ENCODE measurements at places on chromosomes 6 and 20.

DNA sequence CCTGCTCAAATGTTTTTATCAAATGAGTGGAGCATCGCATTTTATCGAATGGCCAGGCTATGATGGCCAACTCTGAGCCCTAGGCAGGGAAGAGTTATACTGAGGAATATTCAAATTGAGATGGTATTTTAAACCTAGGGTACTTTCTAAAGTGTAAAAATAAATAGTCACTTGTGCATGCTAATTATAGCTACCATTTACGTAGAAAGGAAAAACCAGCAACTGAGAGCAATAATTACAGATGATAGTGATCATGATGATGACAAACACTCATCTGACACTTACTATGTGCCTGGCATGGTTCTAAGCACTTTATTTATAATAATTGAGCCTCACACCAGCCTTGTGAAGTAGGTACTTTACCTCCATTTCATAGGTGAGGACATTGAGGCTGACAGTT lies 455.7 kb downstream of the CD83 start:
- DNase-seq = no peak

GRCh38 chr6:147453361-147453760 lies 55.1 kb upstream of the SAMD5 start:
- no peak for DNase-seq

DNA sequence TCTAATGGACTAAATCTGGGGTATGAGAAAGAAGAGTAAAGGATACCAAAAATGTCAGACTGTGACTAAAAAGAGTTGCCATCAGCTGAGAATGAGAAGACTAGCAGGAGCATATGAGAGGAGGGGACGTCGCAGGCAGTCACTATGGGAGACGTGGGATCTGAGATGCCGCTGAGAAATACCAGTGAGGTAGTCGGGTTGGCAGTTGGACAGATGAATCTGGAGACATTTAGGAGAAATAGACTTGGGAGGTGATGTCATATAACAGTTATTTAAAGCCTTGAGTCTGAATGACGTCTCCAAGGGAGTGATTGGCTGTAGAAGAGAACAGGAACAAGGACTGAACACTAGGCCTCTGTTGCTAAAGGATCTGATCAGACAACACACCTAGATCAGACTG lies 51.5 kb upstream of the TRIM26 start:
- no peak for DNase-seq

DNA sequence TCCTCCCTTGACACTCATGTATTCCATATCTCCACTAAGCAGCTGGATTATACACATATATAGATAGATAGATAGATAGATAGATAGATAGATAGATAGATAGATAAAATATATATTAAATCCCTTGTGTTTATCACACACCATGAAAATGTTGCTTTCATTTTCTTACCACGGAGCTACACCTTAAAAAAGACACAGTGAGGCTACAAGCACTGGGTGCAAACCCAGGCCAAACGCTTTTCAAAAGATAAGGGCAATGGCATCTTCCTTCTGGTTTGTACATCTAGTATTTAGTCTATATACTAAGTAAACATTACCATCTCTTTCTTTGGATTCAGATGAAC lies 377.1 kb downstream of the ESR1 start:
- no peak for DNase-seq

- DNase-seq = no peak
Observed at GRCh38 chr20:3811467-3812258, 8.7 kb upstream of the AP5S1 start.

GRCh38 chr6:150631283-150631983 lies 31.7 kb downstream of the PLEKHG1 start:
- DNase-seq = no peak

- no peak for DNase-seq
Observed at GRCh38 chr20:58698741-58699622, 6.4 kb downstream of the NPEPL1 start.

DNA sequence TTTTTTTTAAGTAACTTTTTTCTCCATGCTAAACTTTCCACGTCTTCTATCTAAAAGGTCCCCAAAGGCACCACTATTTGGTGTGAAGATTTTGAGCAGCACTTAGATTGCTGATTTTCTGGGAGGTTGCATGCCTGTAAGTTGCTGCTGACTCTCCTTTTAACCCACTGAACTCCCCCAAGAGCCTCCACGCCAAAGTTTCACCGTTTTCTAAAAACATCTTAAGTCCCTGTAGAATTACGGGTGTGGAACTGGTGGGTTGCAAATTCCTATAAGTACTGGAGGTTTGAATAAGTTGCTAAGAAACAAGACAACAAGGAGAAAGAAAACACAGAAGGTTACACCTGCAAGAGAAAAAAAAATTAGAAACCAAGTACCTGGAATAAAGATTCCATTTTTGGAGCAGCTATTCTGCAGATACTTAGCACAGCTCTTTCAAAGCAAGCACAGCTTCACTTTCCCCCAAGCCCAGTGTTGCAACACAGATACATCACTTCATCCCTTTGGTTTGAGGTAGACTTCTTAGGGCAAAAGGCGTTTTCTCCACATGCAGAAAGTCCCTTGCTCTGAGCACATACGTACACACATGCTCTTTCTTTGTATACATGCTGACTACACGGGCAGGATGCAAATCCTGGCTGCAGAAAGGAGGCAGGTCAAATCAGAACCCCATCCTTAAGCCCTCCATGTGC lies 5.0 kb downstream of the JAG1 start:
- DNase-seq = no peak

- DNase-seq = no peak
Observed at GRCh38 chr6:3144571-3144970, 12.8 kb downstream of the TUBB2A start.

Measured in NCI-H524 treated with DMSO at 0.1 percent for 48 hours (cell line).